ENCODE measurements at places on chromosomes 16 and 17.

DNA sequence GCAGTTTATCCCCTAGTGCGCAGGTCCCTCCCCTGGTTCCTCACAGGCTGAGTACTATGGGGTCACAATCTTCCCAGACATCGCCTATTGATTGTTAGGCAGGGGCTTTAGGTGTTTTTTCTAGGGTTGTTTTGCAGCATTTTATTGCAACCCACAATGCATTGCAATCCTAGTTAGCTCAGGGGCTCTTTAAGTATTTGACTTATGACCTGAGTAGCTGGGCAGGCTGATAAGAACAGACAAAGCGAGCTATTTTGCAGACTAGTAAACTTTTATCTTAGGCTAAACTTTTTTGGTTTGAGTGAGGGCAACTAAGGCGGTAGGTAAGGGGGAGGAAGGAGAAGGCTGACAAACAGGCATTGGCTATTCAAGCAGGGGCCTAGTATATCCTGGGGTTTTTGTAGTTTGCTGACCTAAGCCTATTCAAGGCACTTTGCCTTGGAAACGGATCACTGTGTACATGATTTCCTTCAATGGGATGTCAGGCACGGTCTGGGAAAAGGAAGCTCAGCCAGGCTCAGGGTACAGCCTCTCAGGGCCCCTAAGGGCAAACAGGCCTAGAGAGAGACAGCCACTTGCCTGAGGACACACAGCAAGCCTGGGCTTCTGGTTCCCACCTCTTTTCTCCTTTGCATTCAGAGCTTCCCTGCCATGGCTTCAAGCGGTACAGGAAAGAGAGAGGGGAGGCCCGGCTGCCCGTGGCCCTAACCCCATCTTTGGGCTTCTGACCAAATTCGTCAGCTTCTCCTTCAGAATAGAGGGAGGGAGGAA lies 6.4 kb downstream of the DRC7 start:
- no peak for DNase-seq

DNA sequence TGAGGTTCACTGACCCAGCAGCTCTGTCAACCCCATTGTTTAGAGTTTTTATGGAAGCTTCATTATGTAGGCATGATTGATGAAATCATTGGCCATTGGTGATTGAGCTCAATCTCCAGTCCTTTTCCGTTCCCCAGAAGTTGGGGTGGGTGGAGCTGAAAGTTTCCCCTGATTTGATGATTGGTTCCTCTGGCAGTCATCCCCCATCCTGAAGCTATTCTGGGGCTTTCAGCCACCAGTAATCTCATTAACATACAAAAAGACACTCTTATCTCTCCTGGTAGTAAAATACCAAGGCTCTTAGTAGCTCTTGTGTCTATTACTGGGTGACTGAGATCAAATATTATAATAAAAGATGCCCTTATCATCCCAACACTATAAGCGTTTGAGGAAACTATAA lies 67.1 kb downstream of the TANC2 start:
- DNase-seq = no peak

DNA sequence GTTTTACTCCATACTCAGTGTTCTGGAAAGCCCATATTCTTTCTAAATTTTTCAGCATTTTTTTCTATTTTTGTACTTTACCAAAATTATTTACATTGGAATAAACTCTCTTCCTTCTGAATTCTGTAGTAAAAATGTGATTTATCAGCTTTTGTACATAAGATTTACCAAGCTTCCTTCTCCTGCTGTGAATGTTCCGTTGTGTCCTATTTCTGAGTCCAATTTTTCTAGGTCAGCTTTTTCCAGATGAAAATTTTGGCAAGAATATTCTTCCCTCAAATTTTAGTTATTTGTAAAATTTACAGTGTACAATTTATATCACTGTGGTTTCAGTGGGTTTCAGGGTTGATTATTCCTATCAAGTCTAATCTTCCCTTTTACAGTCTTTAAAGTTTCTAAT lies 27.5 kb downstream of the ASPA start:
- no peak for DNase-seq

- no peak for DNase-seq
Observed at GRCh38 chr16:53282975-53283946, 151.0 kb upstream of the RBL2 start.

GRCh38 chr16:19994466-19995170 lies 79.1 kb downstream of the GPR139 start:
- no peak for DNase-seq
